Skeletal muscle cell (primary cell): ENCODE measurements at places on chromosomes 4 and X.

DNA sequence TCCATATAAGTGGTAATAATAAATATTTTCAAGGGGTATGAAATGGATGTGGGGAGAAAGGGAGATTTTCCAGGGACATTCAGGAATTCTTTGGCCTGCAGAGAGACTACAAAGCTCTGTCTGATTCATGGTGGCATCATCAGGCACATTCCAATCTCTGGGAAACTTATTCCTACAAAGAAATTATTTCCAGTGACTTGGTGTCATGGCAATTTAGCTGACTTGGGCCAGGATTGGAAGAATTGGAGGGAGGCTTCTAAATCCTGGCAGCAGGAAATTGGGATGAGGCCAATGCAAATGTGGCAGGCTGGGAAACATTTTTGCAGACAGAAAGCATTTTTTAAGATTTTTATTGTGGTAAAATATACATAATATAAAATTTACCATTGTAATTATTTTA, 204.6 kb downstream of the RTL9 start:
- DNase-seq: no peak

GRCh38 chrX:115390078-115390477, 100.6 kb downstream of the LUZP4 start:
- DNase-seq: no peak

DNA sequence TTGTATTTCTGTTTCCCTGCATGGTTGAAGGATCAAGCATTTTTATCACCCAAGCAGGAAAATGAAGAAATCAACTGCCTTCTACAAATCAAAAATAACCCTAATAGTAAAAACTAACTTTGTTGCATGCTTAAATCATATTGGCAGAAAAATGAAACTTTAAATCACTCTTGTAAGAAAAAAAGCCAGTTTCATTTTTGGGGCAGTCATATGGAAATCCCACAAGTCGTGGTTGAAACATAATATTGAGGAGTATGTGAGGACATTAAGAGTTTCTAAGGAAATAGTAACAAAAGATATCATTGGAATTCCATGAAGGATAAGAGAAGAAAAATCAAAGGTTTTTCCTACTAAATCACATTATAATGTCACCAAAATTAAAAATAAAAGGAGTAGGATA, 8.4 kb downstream of the TEC start:
- DNase-seq: no peak

DNA sequence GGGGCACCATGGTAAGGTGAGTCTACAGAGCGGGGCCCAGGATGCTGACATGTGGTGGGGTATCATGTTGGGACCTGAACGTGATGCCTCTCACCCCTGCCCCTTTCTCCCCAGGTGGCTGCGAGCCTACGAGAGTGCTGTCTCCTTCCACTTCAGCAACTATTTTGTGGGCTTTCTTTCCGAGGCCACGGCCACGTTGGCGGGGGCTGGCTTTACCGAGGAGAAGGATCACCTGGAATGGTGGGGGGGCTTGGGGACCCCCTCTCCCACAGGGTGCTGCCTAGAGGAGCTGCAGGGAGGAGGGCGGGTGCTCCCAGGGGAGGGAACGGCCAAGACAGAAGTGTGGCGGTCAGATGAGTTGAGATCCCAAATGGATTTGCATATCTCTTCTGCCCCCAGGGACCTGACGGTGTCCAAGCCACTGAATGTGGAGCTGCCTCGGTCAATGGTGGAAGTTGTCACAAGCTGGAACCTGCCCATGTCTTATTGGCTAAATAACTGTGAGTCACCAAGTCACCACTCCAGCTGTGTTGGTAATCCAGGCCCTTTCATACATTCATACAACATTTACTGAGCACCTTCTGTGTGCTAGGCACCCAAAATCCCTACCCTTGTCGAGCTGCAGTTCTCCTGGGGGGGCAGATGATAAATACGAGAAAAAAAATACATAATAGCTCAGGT, 5.5 kb downstream of the PORCN start:
- DNase-seq: no peak

- no peak for DNase-seq
These were observed 63.5 kb upstream of the WDR17 start for GRCh38 chr4:176002007-176002613.

DNA sequence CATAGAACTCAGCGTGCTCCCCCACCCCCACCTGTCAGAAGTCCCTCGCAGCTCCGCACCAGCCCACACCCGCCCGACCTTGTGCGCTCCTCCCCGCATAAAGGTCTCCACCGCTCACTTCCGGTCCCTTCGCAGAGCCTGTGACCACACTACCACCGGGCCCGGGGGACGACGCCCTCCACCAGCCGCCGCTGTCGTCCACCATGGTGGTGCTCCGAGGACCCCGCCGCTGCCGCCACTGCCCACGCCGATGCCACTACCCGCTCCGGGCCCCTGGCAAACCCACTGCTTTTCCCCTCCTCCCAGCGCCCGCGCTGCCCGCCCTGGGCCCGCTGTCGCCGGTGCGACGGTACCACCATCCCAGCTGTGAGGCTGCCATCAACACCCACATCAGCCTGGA, 79.8 kb upstream of the LANCL3 start:
- DNase-seq: no peak

DNA sequence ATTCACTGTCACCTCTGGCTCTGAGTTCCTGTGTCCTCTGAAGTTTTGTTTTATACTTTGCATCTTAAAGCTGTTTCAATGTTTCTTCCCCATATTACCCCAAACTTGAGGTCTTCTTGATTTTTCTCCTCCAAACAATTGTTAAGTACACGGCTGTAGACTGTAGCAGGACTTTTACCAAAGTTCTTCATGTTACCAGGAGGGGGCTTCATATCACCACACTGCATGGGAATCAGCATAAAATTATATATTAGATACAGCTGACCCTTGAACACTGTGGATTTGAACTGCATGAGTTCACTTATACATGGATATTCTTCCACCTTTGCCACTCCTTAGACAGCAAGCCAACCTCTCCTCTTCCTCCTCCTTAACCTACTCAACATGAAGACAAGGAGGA, 56.6 kb downstream of the SPATA18 start:
- no peak for DNase-seq
